ENCODE measurements at places on chromosomes 3 and 15.

- DNase-seq: no peak
Observed at GRCh38 chr15:101013769-101014675, 94.9 kb downstream of the LRRK1 start.

GRCh38 chr15:88031461-88031860 lies 225.1 kb downstream of the NTRK3 start:
- no peak for DNase-seq

- DNase-seq: no peak
Observed at GRCh38 chr3:110940055-110940454, 131.6 kb upstream of the NECTIN3 start.

DNA sequence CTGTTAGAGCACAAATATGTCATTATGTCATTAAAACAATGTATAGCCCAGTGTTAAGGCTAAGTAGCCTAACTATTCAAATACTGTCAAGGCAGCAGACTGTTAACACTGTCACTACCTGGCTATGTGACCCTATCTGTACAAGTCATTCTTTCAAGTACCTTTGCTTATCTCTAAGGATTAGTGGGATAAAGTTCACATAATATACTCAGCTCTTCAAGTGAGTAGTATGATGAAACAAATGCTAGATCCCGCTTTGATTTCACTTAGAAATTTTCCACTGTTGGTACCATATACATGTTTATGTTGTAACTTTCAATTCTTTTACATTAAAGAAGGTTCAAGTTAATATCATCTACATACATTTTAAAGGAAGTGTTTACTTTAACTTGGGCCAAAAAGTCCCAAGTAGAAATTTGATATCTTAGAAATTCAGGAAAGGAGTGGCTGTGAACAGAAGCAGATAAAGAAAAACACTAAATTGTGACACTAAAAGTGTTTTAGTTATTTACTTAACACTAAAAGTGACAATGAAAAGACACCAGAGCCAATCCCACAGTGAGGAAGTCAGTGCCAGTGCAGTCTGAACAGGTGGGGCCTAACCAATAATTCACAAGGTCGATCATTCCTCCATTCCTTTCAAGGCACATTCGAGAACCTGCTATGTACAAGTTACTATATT lies 4.8 kb upstream of the RFX7 start:
- DNase-seq: no peak

DNA sequence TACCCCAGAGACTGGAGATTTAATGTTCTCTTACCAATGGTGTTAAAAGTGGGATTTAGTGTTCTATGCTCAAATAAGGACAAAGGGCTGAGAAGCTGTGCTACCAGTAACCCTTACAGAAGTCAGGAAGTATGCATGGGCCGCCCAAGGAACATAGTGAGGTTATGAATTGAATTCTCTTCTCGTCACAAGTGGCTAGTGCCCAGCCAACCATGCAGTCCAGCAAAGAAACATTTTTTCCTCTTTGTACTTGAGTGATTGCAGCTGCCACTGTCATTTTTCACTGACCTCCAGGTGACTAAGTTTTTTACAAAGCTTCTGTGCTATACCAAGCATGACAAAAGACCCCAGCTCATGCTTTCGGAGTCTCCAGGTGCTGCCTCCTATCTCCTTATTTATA lies 110.6 kb upstream of the DCBLD2 start:
- DNase-seq: no peak

DNA sequence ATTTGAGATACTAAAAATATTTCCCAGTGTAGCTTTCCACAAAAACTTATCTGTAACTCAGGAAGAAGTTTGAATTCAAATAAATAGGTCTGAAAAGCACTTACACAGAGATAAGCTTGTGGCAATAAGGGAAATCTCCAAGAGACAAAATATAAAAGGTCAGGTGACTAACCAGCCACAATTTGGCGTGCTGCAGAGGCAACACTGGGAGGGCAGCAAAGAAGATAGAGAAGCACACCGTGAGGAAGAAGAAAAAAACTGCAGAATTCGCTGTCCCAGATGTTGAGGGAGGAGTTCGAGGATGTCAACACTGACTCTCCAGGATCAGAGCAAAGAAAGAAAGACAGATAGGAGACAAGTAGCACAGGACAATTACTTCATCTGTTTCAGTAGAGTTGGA lies 204.4 kb downstream of the FMN1 start:
- DNase-seq: no peak

DNA sequence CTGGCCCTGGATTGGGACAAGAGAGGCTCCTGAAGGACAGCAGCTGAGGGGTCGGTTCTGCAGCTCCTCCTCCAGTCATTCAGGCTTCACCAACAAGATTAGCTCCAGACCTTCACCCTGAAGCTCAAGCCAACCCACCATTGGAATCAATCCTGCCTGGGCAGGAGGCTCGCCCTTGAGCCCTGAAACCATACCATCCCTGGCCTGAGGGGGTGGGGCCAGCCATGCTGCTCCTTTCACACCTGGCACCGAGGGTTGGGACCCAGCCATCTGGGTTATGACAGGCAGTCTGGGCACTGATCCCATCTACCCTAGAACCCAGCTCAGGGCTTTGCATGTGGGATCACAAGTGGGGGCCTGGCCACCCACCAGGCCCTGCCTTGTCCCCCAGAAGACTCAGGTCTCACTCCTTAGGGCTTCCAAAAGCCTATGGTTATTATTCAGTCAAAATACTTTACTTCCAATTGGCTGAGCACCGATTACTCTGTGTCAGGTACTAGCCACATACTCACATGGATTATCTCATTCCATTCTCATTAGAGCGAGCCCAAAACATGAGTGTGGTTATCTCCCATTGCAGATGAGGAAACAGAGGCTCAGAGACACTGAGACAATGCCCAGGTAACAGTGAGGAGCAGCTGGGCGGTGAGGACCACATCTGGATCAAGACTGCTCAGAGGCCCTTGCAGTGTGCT lies 3.1 kb downstream of the ABHD14B start:
- no peak for DNase-seq

DNA sequence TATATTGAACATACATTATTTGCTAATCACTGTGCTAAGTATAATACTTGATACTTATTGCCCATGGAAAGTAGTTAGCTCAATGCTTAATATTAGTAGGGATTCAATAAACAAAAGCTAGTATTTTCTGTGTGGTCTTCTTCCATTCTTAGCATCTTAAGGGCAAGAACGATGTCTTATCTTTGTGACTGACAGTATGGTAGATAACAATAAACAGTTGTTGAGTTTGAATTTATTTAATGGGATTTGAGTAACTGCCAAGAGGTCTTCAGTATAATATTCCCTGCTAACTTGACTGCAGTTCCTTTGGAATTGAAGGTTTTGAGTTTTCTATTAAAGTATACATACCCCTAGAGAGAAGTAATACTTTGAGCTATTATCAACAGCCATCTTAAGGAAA lies 70.1 kb downstream of the ZNF609 start:
- no peak for DNase-seq

- DNase-seq: no peak
Observed at GRCh38 chr3:47323431-47324277, 40.9 kb downstream of the KLHL18 start.

Data from GOT3 (cell line).